ENCODE measurements at places on chromosomes 13 and 19.

GRCh38 chr19:54551293-54551692, 22.3 kb upstream of the LILRA2 start:
- no peak for DNase-seq

- no peak for DNase-seq
Measured at GRCh38 chr13:35469806-35470525, 6.5 kb downstream of the MAB21L1 start.

- DNase-seq, result no peak
Measured at GRCh38 chr19:3478409-3479176, 1.7 kb downstream of the SMIM24 start.

- peak; percentile 59 for DNase-seq
Measured at GRCh38 chr19:4909156-4909896, at the start of gene UHRF1. Gene UHRF1, plus strand, starts transcription at chr19:4909501. Its CDS starts 1,385 bp downstream, at chr19:4910886.

- DNase-seq, result no peak
Measured at GRCh38 chr19:55209693-55210472, 582 bp upstream of the PTPRH start.

DNA sequence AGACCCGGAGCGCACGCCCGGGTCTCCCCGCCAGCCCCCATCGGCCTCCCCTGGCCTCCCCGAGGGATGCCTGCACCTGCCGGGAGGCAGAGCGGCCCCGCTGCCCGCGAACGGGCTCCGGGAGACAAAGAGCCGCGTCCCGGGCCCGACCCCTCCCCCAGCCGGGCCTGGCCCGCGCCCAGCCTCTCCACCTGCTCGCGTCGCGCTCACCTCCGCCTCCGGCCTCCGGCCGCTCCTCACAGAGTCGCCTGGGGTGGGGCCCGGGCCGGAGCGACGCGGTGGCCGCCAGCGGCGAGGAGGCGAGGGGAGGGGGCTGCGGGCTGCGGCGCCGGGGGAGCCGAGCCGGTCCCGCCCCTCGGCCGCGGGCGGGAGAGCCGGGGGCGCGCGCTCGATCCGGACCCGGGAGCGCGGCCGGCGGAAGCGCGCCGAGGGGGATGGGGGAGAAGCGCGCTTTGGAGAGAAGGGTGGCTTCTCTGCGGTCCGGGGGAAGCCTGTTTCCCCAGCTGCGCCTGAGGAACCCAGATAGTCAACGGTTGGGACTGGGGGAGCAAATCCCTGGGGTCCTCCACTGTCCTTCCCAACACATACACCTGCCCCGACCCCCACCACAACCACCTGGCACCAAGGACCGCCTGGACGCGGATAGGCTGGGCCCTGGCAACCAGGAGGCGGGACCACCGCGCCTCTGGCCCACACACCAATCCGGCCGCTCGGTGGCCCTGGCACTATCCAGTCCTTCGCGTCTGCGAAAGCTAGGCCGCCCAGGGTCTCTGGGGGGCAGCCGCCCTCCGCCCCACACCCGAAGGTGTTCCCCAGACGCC, at the start of gene PRR36:
PRR36 (minus strand) TSS at position 315 of the 821 bp plus-strand sequence. CDS start 701 bp downstream, outside the sequence.
- peak; percentile 91 for DNase-seq

DNA sequence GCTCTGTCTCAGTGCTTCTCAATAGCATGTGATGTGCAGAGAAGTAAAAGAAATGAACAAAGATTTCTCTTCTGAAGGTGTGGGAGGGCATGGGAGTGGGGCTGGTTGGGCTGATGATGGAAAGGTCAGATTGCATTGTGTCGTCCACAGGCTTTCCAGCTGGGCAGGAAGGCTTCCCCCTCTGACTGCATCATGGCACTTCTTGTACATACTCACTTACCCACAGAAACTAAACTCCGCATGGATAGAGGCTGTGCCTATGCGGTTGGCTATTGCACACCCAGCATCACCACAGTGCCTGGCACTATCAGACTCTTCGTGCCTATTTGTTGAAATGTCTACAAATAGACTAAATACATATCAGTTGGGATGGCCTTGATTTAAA, 24.4 kb upstream of the TNFSF11 start:
- no peak for DNase-seq

DNA sequence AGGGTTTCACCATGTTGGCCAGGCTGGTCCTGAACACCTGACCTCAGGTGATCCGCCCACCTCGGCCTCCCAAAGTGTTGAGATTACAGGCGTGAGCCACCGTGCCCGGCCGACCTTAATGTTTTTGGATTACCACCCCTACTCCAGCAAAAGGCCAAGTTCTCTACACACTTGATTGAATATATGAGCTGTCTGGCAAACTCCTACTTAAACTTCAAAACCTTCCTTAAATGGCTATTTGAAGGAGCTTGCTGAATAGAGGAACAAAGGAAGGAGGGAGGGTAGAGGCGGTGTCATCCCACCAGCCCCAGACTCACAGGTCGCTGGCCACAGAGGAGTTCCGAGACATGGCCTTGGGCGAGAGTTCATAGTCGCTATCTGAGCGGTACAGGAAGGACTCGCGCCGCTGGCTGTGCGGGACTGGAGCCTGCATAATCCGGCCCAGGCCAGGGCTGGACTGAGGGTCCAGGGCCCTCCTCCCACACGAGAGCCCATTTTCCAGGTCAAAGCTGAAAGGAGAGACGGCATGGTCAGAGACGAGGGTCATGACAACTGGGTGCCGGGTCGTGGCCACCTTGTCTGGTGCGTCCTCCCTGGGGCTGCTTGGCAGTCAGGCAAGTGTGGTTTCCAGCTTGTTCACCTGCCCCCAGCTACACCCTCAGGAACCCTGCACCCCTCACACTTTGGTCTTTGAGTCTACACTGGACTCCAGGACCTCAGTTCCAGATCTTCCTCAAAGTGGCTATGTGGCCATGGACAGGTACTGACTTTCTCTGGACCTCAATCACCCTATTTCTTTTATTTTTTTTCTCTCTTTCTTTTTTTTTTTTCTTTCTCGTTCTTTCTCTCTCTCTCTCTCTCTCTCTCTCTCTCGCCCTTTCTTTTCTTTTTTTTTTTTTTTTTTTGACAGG, 4.2 kb downstream of the PDE4C start:
- DNase-seq, result no peak

DNA sequence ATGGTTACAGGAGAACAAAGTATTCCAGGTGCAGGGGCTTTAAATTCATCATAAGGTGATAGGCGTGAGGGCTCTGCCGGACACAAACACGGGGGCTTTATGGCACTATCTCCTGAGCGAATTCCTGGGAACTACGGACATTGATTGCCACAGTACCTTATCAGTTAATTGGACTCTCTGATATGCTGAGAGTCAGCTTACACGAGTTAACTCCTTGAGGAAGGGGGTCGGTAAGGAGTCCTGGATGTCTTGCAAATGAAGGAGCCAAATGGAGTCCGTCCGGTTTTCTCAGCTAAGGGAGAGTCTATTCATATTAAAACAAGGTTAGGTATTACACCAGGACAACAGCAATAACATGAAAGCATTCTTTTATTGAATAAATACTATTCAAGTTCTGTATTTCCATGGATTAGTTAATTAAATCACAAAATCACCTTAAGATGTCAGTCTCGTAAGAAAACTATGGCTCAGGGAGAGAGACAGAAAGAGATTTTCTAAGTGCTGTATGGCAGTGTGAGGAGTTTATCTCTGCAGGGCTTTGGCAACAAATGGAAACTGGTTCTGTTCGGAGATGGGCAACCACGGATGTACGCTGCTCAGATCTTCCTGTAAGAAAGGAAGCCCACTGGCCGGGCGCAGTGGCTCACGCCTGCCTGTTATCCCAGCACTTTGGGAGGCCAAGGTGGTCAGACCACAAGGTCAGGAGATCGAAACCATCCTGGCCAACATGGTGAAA, 26.2 kb upstream of the HIF3A start:
- DNase-seq, result no peak

- no peak for DNase-seq
Measured at GRCh38 chr13:25249001-25249543, 38.2 kb downstream of the MTMR6 start.

- DNase-seq, result no peak
Measured at GRCh38 chr13:96075953-96076543, 13.9 kb upstream of the HS6ST3 start.

DNA sequence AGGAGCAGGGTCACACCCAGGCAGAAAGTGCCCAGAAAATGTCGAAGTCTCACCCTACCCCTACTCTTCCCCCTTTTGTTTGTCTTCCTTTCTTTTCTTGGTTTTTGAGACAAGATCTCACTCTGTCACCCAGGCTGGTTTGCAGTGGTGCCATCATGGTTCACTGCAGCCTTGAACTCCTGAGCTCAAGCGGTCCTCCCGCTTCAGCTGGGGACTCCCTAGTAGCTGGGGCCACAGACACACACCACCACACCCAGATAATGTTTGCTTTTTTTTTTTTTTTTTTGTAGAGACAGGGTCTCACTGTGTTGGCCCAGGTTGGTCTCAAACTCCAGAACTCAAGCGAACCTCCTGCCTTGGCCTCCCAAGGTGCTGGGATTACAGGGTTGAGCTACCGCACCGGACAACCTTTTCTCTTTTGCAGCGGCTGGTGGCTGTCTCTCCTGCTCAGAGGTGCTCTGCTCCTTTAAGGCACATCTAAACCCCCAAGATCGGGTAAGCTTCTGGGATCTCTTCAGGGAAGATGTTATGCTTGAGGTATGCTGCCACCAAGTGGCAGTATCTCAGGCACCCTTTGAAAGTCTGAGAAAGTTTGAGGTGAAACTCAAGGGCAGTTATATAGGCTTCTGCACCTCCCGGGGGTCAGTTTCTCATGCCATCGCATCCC, 22.4 kb upstream of the EBI3 start:
- no peak for DNase-seq

DNA sequence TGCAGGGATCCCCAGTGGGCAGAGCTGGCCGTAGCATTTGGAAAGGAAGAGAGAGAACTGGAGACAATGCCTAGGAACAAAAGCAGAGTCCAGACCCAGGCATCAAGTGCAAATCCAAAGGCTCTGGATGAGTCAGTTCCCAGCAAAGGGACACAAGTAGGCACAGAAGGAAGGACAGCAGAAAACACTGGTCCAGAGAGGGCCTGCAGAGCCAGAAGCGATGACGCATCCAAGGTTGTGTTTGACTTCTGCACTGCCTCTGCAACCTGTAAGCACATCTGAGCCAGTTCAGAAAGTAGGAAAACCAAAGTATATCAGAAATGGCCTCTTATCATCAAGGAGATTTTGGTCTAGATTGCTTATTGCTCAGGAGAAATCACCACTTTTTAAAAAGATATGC, 604.5 kb downstream of the FGF9 start:
- DNase-seq, result no peak

- no peak for DNase-seq
Measured at GRCh38 chr13:31073859-31074718, 87.6 kb downstream of the HSPH1 start.

DNA sequence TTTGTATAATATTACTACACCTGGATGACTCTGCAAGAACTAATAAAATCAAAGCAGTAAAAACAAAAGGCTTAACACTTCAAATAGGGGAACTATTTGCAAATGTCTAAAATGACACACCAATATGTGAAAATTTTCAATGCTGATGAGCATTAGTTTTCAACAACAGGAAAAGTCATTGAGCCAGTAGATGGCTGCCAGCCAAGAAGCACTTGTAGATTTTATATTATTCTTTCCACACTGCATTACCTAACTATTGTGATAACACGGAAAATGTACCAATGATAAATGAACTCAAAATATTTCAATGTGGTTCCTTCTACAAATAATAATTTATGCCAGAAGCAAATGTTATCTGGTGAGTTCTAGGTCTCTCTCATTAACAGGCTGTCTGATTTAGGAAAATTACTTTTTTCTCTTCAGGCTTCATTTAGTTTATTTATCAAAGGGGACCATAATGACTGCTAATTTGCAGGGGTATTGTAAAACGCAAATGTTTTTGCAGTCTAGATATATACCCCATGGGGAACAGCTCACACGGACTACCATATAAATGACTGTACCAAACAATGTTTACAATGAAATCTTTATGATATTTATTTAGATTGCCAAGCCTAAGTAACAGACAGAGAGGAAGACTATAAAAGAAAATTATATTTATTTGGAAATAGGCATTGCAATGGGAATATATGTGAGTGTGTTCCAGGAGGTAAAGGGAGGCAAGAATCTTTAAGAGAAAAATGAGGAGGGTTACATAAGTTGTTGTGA, 407.8 kb downstream of the LIG4 start:
- no peak for DNase-seq

- no peak for DNase-seq
Measured at GRCh38 chr19:30106417-30107095, 164.5 kb downstream of the URI1 start.

GRCh38 chr19:48230555-48231129, 25.1 kb downstream of the CARD8 start:
- DNase-seq, result no peak

DNA sequence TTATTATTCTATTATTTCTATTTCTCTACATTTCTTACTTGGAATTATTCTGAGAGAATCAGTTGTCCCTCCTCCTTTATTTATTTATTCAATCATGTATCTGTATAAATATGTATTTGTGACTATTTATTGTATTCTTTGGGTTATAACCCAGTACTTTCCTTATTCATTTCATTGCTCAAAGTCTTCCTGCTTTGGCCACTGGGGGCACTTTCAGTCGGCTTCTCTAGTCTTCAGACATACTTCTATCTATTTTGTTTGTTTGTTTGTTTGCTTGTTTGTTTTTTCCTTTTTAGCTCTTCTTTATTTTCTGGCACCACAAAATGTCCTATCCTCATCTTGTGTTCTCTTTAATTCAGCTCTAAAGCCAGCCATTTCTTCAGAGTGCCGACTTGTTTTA, 260.4 kb downstream of the NALCN start:
- no peak for DNase-seq

DNA sequence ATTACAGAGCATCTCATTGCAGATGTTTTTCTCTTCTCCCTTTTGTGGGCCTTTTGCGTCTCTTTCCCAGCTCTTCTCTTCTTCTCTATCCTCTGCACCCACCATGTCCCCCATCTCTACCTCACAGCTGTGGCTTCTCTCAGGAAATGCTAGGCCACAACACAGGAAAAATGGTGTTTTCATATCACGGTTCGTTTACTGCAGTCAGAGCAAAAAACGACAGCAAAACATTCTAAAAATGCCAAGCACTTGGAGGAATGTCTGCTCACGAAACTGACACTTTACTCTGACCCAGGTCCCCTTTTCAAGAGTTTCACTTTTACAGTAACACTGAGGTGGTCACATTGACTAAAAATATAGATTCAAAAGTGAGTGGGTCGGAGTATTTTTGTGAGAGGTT, 152.2 kb downstream of the DCT start:
- DNase-seq, result no peak

- DNase-seq, result no peak
Measured at GRCh38 chr13:110244071-110244830, 62.7 kb downstream of the COL4A1 start.

- peak; percentile 68 for DNase-seq
Measured at GRCh38 chr19:41785653-41786052, 10.7 kb upstream of the CEACAM3 start.

- DNase-seq, result no peak
Measured at GRCh38 chr19:40791996-40792395, 7.0 kb upstream of the EGLN2 start.

- no peak for DNase-seq
Measured at GRCh38 chr13:33183431-33184111, 102.0 kb downstream of the STARD13 start.

- no peak for DNase-seq
Measured at GRCh38 chr19:1997353-1998233, 17.9 kb downstream of the BTBD2 start.

- no peak for DNase-seq
Measured at GRCh38 chr19:3980353-3981251, 4.7 kb downstream of the EEF2 start.
